Left lobe of liver (tissue), 2 donors: ENCODE measurements at places on chromosomes 7 and 10.

DNA sequence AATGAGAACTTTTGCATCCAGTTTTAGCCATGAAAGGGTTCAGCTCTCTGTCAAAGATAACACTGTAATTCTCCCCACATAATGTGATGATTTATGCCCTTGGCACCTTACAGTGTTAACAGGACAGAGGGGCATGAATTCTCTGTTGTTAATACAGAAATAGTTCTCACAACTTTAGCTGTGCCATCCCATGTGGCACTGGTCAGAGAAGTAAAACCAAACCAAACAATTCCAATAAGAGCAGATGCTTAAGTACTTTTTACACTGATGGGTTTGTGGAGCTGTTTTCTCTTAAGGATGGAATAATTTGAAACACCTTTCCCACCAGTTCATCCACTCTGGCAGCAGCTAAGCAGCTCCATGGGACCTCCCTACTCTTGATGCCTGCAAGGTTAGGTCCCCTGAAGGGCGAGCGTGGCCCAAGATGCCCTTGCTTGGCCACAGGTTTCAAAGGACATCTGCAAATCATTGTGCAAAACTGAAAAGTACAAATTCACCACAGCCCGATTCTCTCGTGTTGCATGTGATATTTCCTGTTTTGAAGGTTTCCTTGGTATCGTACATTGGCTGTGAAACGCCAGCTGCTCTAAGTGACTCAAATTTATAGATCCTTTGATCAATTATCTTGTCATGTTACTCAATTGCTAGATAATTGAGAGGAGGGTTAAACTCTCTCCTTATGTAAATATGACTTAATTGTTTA is 82.5 kb upstream of the CREB5 start:
- DNase-seq = no peak

DNA sequence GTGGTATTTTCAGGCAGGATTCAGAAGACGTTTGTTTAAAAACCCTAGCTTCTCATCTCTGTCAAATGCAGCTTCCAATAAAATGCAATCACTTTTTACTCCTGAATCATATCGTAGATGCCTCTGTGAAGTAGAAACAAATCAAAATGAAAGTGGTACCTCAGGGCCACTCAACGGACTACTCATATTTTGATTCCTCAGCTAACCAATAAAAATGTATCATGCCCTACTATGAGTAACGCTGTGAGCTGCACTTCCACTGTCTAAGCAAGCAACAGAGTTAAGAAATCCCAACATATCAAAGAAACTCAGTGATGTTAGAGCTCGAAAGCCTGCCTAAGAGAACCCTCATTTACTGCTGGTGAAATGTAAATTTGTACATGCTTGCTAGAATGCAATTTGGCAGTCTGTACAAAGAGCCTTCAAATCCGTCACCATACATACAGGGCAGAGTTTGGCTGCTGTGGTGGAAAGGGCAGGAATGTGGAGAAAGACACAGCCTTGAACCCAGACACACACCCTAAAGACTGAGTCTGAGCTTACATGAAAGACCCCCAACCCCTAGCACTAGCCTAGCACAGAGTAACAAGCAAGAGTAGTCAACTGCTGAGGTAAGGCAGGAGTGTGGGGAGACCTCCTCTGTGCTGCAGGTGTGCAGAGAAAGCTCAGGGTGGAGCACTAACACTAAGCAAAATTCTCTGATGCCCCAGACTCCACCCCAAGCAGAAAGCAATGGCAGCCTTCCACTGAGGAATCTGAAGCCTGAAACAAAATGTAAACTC is 151.5 kb downstream of the ANK3 start:
- no peak for DNase-seq

DNA sequence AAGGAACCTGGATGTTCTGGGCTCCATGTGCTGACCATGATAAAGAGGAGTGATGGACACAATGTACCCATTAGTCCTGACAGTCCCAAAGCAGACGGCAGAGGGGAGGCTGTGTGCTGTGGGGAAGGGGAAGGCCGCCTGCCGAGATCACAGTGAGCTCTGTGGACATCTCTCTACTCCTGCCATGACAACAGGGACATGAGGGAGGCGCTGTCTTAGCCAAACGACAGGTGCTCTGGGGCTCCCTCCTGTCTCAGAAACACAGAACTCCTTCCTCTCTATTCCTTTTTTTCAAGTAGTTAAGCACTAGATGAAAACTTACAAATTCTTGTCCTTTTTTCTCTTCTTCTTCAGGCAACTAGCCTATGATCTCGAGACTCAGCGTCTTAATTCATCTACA is 113.1 kb downstream of the RNF32 start:
- no peak for DNase-seq

GRCh38 chr7:65235586-65235985 is 138.1 kb upstream of the ZNF92 start:
- DNase-seq = no peak
